GM12864 (cell line): ENCODE measurements at places on chromosomes 12 and 14.

DNA sequence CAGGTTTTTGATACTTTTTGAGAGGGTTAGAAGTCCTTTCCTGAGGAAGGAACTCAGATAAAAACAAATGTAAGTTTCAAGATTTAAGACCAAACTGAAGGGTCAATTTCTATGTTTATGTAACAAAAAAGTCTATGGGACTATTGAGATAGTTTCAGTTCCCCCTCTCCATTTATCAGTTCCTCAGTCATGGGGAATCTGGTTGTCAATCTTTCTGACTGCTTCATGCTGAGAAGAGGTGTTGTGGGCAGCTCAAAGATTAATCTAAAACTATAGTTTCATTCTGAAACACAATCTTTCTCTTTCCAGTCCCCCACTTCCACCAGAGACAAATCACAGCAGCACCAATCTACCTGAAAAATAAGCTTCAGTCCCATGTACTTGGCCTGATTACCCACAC is 93.7 kb downstream of the KCNMB4 start:
- peak; percentile 50 for DNase-seq

GRCh38 chr12:93459097-93459496 is 8.2 kb upstream of the MRPL42 start:
- DNase-seq = no peak

- DNase-seq = no peak
Observed at GRCh38 chr12:89947437-89948270, 239.0 kb upstream of the ATP2B1 start.

GRCh38 chr12:64675795-64676194 is 65.5 kb downstream of the RASSF3 start:
- no peak for DNase-seq

GRCh38 chr14:70114621-70115156 is 74.1 kb downstream of the SLC8A3 start:
- no peak for DNase-seq

- DNase-seq = no peak
Observed at GRCh38 chr14:55130196-55130550, 1.1 kb downstream of the LGALS3 start.

DNA sequence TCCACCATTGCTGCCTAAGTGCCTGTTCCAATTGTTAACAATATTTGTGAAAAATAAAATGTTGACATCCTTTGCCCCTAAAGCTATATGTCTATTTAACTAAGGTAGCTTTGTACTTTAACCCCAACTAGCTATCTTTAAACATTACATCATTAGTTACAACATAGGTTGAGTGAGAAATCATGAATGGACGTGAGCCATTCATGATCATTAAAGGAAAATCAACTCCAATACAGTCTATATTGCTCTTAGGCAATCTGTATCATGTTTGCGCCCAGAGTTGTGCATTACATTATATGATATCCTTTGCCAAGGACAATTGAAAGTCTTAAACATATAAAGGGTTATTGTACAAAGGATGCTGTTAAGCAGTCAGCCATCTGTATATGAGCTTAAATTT is 269.6 kb downstream of the ALX1 start:
- no peak for DNase-seq

- DNase-seq = no peak
Observed at GRCh38 chr14:29803045-29803444, 124.6 kb downstream of the PRKD1 start.

GRCh38 chr12:109592195-109592904 is 18.8 kb downstream of the MVK start:
- DNase-seq = no peak

DNA sequence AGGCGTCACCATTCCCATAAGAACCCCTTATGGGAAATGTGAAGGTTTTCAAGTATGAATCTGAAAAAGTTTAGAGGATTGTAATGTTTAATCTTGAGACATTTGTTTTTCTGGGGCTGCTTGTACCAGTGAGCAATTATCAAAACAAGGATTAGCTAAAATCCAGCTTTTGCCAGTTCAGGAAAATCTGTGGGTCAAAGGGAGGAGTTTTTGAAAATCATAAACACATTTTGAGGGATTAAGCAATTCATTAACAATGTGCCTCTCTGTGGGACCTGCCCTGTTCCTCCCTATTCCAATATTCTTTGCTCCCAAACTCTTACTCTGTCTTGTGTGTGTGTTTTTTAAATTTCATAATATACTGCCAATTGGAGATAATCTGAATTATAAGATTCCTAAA is 11.7 kb upstream of the DAAM1 start:
- DNase-seq = no peak

DNA sequence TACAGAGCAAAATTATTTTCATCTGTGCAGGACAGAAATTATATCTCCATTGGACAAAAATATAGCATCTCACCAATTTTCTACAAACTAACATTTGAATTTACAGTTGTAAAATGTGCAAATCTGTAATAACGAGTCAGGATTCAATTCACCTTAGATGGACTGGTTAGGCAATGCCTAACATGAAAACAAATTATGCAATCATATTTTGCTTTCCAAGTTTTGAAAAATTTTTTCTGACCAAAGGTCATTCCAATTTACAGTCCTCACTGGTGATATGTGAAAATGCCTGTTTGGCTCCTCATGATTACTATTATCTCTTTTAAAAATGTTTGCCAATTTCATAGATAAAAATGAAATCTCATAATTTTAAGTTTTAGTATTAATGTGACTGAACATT is 6.5 kb upstream of the CPM start:
- no peak for DNase-seq

DNA sequence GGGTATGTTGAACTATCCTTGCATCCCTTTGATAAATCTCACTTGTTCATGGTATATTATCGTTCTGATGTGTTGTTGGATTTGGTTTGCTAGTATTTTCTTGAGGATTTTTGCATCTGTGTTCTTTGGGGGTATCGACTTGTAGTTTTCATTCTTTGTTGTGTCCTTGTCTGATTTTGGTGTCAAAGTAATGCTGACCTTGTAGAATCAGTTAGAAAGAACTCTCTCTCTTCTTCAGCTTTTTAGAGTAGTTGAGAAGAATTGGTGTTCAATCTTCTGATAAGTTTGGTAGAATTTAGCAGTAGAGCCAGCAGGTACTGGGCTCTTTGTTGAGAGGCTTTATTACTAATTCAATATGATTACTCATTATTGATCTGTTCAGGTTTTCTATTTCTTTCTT is 707.2 kb upstream of the LRFN5 start:
- no peak for DNase-seq

- DNase-seq = no peak
Observed at GRCh38 chr12:122205053-122205925, 1.8 kb downstream of the B3GNT4 start.

DNA sequence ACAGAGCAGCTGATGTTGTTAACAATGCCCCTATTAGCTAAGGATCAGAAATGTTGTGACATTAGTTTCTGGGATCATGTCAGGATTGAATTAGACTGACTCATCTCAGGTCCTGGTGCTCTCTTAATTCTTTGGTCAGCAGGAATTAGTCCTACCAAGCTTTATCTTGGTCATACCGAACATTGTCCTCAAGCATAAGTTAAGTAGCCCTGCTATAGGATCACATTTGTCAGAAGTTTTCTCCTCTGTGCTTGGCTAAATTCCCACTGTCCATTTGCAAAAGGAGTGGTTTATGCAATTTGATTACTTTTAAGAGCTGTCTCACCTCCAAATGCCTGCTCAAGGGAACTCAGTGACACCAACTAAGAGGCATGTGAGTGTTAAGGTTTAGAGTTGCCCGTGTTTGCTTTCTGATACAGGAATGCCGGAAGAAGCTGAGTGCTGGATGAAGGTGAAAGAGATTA is 48.4 kb upstream of the IFNG-AS1 start:
- no peak for DNase-seq

DNA sequence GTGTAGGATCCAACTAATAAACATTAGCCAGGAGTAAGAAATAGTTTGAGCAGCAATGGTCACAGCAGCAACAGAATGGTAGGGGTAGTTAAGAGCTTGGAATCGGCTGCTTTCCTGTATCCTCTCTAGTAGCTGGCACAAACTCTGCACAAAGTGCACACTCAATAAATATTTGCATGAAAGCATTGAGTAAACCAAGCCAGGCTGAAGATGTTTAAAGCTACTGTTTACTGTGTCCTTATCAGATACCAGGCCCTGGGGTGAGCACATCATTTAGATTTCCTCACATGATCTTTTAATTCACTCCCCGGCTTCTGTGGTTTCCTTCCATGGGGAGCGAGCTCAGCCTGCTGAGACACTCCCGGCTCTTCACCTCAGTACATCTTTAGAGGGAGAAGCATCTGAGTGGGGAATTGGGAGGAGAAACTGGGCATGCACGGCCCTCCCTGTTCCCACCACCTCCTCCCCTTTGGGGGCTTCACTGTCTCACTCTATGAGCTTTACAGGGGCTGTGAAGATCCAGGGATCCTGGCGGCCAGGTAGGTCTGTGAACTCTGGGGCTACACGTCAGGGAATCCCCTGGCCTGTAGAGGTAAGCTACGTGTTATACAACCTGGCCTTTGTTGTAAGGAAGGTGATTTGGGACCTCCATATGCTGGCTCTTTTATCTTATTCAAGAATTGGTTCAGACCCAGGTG is 107.2 kb upstream of the VASH1 start:
- no peak for DNase-seq

DNA sequence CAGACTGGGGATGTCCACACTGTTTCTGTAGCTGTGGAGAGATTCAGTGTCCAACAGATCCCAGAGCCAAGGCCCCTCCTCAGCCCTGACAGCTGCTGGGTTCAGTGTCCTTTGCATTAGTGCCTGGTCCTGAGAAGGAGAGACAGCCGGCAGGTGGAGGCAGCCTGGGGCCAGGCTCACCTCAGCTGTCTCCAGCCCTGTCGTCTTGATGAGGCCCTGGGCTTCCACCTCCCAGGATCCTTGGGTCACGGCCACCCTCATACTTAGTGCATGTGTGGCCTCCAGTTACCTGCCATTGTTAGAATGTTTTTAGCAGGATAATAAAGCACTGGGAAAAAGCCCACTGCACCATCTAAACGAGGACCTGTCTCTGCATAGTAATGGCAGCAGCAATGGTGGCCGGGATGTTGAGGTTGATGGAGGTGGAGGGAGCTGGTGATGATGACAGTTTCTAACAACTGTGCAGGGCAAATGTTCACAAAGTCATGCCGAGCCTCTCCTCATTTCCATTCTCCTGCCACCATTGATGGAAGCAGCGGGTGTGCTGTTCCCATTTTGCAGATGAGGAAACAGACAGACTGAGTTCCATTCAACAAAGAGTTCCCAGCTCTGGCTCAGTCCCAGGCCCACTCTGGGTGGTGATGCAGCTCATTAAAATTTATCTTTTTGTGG is 17.7 kb downstream of the ASB2 start:
- DNase-seq = no peak

DNA sequence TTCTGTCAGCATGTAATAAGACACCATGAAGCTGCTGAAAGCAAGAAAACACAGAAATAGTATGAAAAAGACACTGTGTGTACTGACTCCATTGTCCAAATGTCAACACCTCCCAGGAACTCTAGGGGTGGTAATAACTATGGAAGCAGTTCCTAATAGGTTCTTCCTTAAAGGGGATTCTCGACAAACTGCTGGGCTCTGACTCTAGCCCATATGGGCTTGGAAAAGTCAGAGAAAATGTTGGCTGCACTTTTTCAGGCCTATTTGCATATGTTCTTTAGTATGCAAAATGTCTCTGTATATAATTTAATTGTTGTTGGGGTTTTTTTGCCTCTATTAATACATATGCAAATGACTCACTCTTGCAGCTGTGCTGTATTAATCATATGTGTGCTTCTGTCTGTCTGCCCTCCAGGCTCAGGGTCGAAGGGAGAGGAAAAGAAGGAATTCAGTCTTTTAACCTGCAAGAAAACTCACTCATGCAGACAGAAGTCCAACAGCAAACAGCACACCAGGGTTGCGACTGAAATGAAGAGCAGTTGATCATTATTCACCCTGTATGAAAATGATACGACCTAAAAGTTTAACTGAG is 317.6 kb downstream of the SOX5 start:
- DNase-seq = no peak

DNA sequence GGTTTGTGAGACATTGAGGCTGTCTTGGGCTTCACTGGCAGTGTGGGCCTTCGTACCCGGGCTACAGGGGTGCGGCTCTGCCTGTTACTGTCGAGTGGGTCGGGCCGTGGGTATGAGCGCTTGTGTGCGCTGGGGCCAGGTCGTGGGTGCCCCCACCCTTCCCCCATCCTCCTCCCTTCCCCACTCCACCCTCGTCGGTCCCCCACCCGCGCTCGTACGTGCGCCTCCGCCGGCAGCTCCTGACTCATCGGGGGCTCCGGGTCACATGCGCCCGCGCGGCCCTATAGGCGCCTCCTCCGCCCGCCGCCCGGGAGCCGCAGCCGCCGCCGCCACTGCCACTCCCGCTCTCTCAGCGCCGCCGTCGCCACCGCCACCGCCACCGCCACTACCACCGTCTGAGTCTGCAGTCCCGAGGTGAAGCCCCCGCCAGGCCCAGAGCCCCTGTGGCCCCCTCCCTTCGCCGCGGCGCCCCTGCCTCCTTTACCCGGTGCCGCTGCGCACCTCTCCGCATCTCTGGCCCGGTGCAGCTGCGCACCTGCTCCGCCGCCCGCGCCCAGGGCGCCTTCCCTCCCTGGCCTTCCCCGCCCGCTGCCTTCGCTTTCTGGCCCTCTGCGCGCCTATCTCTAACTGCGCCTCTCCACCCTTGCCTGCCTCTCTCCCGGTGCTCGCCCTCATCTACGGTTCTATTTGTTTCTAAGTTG is at the start of gene ENO2:
Gene ENO2 (plus strand): TSS at position 335 of the 701 bp plus-strand sequence. CDS start 1,253 bp downstream, outside the sequence.
- DNase-seq = no peak

DNA sequence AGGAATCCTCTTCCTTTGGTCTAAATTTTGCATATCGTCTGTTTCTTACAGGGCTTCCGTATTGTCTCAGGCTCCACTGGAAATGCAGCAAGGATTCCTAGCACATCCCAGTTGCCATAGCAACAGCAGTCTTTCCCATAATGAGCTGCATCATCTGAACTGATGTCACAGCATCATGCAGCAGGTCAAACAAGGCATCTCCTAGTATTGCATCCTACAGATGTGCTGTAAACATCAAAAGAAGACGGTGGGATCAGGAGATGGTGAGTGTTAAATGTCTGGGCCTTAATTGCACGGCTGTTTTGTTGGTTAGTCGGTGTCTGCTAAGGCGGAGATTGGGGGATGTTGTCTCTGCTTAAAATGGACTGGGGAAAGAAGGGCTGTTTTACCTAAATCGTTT is at the start of gene AKAP6:
Gene AKAP6 (plus strand): TSS at position 153 of the 400 bp plus-strand sequence. CDS start 104,196 bp downstream, outside the sequence.
- DNase-seq = no peak

DNA sequence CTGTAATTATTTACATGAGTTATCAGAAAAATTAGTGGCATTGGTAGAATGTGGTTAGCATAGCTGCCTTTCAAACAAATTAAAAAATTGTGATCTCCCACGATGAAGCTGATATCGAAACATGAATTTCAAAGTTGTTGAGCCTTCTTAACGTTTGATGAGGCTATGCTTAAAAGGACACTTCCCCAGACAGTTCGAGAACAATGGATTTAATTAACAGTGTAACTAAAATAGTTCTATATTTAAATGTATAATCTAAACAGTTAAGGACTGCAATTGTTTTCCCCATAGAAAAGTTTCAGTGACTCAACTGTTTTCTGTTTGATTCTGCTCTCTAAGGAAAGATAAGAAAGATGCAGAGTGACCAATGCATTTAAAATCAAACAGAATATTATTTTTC is 1.6 kb downstream of the CLEC2B start:
- no peak for DNase-seq

GRCh38 chr12:26158078-26158764 is 33.4 kb upstream of the BHLHE41 start:
- peak; percentile 55 for DNase-seq
